ENCODE measurements at places on chromosomes 3 and 15. TPM values are rescaled to one million over a fixed set of nuclear protein-coding genes. Genes with fewer than 3 reads are reported as not detected.

NR1I2 gene
- total RNA-seq, result 0.15 TPM

SKOR1 gene
- 0.36 TPM for total RNA-seq

CSTA gene
- total RNA-seq, result not detected

ACTL6A gene
- 31.3 TPM for total RNA-seq

NAA80 gene
- 5.9 TPM for total RNA-seq

CACNA2D2 gene
- under 0.01 TPM for total RNA-seq

CCDC51 gene
- 20.3 TPM for total RNA-seq

WDR93 gene
- 0.15 TPM for total RNA-seq

MESP2 gene
- not detected for total RNA-seq

CCRL2 gene
- not detected for total RNA-seq

LRRC49 gene
- 2.8 TPM for total RNA-seq

FANCD2OS gene
- total RNA-seq, result not detected

ZNF860 gene
- 5.0 TPM for total RNA-seq

SEMA3B gene
- total RNA-seq, result 4.7 TPM

ZNF80 gene
- not detected for total RNA-seq

ANKRD34C gene
- not detected for total RNA-seq

ITPKA gene
- total RNA-seq, result 0.15 TPM

FBXL22 gene
- under 0.01 TPM for total RNA-seq

IGF2BP2 gene
- 57.4 TPM for total RNA-seq

TRIM71 gene
- total RNA-seq, result under 0.01 TPM

PIK3CA gene
- total RNA-seq, result 14.1 TPM

HRG gene
- total RNA-seq, result not detected

CPNE9 gene
- not detected for total RNA-seq

TUBGCP4 gene
- 14.2 TPM for total RNA-seq

COL6A6 gene
- not detected for total RNA-seq

LMAN1L gene
- total RNA-seq, result not detected

TRPM7 gene
- 73.6 TPM for total RNA-seq
